Body of pancreas (tissue), 4 donors: ENCODE measurements at places on chromosomes 5 and 9.

GRCh38 chr9:36222449-36222848, 31.7 kb downstream of the CLTA start:
- DNase-seq = no peak

DNA sequence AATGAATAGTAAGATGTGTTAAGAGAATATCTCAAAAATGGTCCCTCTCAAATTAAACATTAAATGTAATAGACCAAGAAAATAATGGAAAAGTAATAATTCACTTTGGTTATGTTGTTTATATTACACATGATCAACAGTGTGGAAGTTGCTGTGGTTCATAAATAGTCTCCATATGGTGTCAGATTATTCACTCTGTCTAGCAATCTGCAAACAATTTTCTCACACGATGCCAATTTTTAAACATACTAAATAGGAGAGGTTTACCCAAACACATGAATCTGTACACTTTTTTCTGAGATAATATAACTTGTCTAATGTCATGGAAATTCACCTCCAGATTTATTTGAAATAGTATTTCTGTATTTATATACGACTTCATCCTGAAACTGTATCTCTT, 217.4 kb upstream of the FBXL7 start:
- DNase-seq = no peak

DNA sequence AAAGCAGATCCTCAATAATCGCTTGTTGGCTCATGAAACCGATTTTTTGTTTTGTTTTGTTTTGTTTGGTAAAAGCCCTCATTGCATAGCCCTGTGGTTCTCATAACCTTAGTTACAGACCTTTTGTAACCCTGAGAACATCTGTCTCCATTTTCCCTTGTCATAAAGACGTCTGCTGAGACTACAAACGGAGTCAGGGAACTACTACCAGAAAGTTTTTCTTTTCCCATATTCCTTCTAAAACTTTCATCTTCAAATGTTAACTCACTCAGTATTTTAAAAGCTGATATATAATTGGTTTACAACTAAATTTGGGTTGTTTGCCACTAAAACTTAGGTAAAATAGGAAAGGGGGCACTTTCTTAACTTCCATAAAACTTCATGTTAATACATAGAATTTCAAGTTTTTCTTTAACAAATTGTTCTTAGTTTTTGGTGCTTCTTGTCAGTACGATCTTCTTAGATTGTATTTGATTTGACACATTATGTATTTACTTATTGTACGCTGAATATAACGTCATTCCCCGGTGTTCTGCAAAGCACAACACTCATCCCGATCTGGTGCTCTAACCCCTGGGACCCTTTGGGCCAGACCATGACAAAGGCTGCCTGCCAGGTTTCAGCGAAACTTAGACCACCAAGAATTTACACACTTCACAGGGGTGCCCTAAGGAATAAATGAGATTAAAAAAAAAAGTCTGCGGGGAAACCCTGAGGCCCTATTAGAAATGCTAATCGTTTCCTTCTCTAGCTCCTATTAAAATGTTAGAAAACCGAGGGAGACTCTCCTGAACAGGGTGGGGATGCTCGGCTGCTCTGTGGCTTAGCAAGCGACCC, 1.1 kb upstream of the ANP32B start:
- no peak for DNase-seq

GRCh38 chr9:22457448-22457847, 10.8 kb downstream of the DMRTA1 start:
- no peak for DNase-seq

DNA sequence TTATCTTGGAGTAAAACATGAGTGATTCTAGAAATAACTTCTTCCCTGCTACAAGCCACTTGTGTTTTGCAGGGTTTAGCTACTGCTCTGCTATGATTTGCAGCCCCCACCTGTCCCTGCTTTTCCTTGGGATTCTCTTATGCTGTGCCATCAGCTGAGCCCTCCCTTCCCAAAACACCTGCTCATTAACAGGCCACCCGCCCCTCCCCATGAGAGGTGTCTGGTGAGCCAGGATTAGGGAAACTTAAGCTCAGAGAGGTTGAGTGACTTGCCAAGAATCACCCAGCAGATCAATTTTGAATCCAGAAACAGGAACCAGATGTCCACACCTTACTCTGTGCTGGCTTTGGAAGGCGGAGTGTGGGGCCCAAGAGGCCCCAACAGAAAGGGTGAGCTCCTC, 111.7 kb upstream of the CXCL14 start:
- DNase-seq = no peak

- peak; percentile 10 for DNase-seq
Measured at GRCh38 chr9:93303258-93303771, 119.4 kb downstream of the WNK2 start.

- no peak for DNase-seq
Measured at GRCh38 chr9:116204252-116204882, 50.8 kb downstream of the PAPPA start.

GRCh38 chr9:4366591-4367330, 66.9 kb upstream of the GLIS3 start:
- DNase-seq = peak; percentile 57

- no peak for DNase-seq
Measured at GRCh38 chr5:91103353-91104061, 279.6 kb downstream of the ARRDC3 start.

GRCh38 chr5:142015781-142016533, 3.1 kb upstream of the GNPDA1 start:
- DNase-seq = no peak

GRCh38 chr5:129094924-129095899, 663 bp downstream of the ISOC1 start:
- DNase-seq = peak; percentile 75

- DNase-seq = peak; percentile 94
Measured at GRCh38 chr9:136539427-136540421, 6.1 kb downstream of the NOTCH1 start.

GRCh38 chr5:52910071-52910470, 79.1 kb upstream of the ITGA2 start:
- DNase-seq = no peak

- no peak for DNase-seq
Measured at GRCh38 chr5:178242416-178242815, 9.8 kb upstream of the PHYKPL start.

DNA sequence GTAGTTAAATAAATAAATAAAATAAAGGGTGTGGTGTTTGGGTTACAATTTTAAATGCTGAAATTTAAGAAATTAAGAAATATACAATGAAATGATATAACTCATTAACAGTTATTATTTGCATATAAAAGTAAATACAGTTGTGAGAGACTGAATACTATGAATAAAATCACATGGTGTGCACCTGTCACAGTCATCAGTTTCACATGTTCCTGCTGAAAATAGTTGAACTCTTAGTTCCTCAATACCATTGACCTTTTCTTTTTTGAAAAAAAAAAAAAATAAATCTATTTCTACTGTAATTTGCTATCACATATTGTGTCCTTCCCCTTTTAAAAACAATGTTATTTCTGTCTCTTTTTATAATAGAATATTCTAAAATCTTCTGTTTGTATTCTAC, 130.9 kb upstream of the CHD1 start:
- DNase-seq = no peak

- DNase-seq = no peak
Measured at GRCh38 chr5:9363026-9363425, 182.8 kb downstream of the SEMA5A start.

DNA sequence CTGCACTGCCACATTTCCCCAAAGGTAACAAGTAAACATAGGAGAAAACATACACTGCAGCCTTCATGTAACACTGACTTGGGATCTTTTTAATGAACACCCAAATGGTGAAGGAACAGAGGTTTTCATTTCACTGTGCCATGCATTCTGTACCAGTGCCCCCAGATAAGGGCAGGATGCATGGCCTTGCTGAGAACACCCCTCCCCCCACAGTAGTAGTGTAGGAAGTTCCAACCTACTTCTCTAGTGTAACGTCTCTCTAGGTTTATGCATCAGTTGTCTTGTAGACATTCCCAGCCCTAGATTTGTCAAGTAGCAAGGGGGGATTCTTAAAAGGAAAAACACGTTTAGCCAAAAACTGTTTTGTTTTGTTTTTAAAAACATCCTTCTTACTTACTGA, 29.9 kb downstream of the MAP3K1 start:
- DNase-seq = no peak

DNA sequence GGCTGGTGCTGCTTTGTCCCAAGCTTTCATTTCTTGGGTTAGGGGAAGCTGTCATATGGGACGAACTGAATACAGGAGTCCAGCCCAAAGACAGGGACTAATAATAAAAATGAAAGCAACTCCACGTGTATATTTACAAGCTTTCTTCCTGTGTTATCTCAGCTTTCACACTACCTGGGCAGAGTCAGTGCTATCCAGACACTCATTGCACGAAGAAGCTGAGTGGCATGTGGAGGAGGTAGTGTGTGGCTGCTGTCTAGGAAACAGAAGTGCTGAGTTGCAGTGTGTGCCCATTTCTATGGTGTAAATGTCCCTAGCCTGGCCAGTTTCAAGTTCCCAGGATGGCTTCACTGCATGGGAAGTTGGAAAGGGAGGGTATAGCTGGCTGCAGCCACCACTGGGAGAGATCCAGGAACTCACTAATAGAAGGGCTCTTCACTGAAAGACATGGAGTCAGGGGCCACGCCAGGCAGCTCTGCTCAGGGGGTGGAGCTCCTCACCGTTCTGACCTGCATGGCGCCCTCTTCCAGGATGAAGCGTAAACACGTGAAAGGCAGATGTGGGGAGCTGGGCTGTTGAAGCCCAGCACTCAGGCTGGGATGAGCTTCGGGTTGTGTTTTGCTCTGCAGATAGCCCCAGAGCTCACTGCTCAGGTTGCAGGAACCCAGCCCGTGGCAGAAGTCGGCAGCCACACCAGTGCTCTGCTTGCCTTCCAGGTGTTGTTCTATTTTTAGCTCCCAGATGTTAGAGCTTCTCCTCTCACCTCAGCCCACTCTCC, 116.9 kb downstream of the IRX2 start:
- no peak for DNase-seq

DNA sequence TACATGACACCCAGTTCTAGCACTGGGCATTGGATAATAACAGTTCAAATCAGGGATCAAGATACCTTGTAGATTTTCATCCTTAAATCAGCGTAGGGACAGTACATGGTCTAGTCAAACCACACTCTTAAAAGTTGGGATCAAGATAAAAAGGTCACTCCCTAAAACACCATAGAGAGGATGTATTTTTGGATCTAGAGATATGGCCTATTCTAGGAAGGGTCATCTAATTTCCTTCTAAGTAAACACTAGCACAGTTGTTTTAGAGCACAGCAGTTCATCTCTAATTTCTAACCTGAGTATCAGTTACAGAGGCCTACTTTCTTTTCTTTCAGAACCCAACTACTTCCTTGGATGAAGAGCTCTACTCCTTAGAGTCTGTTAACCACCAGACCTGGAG, 166.4 kb upstream of the GRIN3A start:
- DNase-seq = no peak

- no peak for DNase-seq
Measured at GRCh38 chr5:38921174-38921573, 75.4 kb downstream of the OSMR start.

- DNase-seq = no peak
Measured at GRCh38 chr5:159657771-159658170, 258.5 kb upstream of the ADRA1B start.

GRCh38 chr9:111949919-111950318, 53.3 kb downstream of the UGCG start:
- no peak for DNase-seq

- DNase-seq = no peak
Measured at GRCh38 chr9:71929223-71929622, 17.8 kb downstream of the C9orf85 start.

DNA sequence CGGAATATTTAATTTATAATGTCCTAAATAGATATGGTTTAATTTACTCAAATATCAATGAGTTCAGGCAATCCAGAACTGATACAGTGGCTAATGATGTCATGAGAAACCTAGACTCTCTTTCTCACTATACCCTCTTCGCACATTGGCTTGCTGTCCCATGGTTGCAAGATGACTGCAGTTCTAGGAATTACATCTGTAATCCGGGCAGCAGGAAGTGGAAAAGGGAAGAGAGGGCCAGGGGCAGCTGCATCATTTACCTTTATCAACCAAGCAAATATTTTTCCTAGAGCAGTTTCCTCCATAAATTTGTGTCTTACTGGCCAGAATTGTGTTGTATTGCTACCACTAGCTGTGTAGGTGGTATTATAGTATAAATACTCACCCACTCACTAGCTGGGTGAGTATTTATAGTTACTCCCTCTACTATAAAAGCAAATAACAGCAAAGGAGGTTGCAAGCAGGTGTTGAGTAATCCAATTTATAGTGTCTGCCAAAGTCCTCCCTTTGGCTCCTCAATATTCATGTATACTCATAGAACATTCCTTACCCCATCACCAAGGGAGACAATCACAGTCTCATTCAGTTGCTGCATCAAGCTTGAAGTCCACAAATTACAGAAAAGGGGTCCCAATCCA, 168.8 kb downstream of the DROSHA start:
- DNase-seq = no peak

- DNase-seq = no peak
Measured at GRCh38 chr9:78188594-78188993, 47.3 kb upstream of the CEP78 start.

DNA sequence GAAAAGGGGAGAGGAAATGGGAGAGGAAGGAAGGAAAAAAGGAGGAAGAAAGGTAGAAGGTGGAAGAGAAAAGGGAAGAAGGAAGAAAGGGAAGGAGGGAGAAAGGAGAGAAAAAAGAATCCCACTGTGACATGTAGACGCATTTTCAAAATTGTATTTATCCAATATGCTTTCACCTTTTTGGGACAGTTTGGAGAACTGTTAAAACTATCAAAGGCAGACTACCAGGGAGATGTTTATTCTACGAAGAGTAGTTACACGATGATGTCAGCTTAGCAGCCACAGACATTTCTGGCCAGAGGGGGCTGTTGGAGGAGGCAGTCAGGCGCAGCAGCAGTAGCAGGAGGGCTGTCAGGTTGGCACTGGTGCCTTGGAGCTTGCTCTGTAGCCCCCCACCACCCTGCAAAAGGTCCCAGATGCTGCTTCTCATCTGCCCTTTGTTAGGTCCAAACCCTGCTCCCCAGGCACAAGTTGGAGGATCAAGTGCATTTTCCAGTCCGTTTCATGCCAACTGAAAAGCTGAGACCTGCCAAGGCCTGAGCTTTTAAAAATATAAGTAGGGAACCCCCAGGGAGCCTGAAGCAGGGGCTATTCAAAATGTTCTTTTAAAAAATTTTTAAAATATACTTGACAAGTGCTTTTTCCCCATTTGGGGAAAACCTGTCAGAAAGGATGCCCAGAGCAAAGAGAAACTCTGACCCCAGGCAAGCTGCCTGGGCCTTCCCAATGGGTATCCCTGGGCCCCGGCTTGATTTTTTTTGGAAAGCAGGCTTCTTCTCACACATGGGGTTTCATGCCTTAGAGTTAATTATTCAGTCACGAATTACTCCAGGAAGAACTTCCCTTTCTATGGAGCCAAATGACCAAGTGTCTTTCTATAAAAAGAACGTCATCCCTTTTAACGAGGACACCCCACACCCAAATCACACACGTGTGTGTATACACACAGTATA, 203.3 kb downstream of the SLIT3 start:
- DNase-seq = no peak

GRCh38 chr9:14508884-14509283, 184.3 kb downstream of the ZDHHC21 start:
- DNase-seq = no peak

- peak; percentile 80 for DNase-seq
Measured at GRCh38 chr9:100111235-100111634, 12.2 kb downstream of the INVS start.
